HEK293T (cell line): ENCODE measurements at places on chromosomes 4 and X.

- DNase-seq = no peak
Observed at GRCh38 chrX:4528247-4528646, 814.8 kb upstream of the PRKX start.

GRCh38 chrX:154800478-154801210, 4.6 kb downstream of the MPP1 start:
- DNase-seq = no peak

DNA sequence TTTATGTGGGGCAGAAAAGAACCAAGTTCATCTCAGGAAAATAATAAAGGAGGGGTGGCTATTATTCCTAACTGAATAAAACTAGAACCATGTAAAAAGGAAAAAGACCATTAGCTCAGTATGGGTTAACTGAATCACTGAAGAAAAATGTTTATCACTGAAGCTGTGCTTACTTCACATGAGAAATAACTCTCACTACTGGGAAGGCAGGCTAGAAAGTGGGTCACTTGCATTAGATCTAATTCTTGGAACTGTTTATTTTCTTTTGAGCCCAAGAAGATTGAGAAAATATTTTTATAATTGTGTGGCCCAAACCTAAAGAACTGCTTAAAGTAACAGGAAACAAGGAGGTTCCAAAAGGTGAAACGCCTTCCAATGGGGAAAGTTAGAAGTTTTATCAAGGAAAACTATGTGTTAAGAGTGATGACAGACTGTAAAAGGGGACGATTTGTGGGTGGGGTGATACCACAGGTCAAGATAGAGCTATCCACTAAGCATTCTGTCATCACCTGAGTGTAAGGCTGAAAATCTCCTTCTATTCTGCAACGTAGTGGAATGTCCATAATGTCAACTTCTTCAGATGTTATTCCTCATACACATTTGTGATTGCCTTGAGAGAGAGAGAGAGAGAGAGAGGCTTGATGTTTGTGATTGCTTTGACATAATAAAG, 1083.5 kb downstream of the PCDH7 start:
- no peak for DNase-seq

- peak; percentile 75 for DNase-seq
Observed at GRCh38 chr4:70721747-70722146, at the start of gene RUFY3. RUFY3 (plus strand) TSS chr4:70721964; CDS start chr4:70722574, 610 bp downstream.

- DNase-seq = no peak
Observed at GRCh38 chr4:60378010-60378409, 822.1 kb upstream of the ADGRL3 start.

GRCh38 chrX:16312761-16313623, 145.7 kb downstream of the MAGEB17 start:
- DNase-seq = no peak

DNA sequence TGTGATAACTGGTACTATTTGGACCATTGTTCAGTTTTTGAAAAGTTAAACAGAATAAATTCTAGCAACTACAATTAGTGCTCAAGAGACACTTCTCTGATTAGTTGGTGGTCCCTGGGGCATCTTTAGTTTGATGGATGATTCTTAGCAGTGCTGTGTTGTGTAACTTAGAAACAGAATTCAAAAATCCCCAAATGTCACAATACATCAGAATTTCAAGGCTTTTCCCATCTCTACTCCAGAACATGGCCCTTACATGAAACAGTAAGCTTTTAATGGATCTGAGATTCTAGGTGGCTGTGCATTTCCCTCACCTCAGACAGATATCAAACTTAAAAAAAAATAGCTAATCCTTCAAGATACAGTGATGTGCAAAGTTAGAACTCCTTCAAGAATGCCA, 104.4 kb upstream of the CXCL13 start:
- no peak for DNase-seq
